ENCODE measurements at places on chromosomes 7 and 10. TPM values are rescaled to one million over a fixed set of nuclear protein-coding genes. Genes with fewer than 3 reads are reported as not detected.

GRCh38 chr7:6419310-6419773 lies 28.4 kb downstream of the DAGLB start:
- no peak for DNase-seq

The SFTPD gene
- total RNA-seq = not detected

- no peak for DNase-seq
Observed at GRCh38 chr7:128454808-128455542, 703 bp upstream of the HILPDA start.

The GNGT1 gene
- not detected for total RNA-seq

The IL6 gene
- total RNA-seq = 3.8 TPM

- no peak for DNase-seq
Observed at GRCh38 chr10:17622061-17622460, 4.9 kb upstream of the HACD1 start.

GRCh38 chr10:122161795-122162194 lies 109.3 kb upstream of the BTBD16 start:
- DNase-seq = no peak

- no peak for DNase-seq
Observed at GRCh38 chr7:22027475-22027874, 81.8 kb upstream of the CDCA7L start.

DNA sequence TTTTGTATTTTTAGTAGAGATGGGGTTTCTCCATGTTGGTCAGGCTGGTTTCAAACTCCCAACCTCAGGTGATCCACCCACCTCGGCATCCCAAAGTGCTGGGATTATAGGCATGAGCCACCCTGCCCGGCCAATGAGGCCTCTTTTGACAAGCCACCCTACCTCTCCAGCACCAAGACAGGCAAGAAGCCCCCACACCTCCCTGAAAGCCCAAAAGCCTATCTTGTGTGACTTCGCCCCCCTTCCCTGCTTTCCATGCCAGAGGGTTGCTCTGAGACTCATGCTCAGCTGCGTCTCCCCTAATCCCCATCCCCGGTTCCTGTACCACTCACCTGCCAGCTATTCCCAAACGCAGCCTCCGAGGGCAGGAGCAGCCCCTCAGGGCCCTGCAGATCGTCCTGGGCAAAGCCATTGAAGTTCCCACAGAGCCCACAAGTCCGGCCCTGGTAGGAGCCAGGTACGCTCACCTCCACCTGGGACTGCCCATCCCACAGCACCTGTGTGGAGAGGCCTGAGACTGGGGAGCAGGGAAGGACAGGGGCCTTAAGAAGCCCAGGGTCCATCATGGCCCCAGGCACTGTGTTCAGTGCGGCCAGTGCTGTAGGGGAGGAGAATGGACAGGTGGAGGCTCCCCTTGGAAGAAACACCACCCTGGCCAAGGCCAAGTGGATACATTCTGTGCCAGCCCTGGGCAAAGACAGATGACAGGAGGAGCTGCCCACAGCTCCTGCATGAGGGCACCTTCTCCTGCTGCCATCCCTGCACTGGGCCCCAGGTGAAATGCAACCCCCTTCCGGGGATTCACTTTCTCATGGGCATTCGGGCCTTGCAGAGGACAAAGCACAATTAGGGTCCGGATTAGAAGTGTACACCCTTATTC lies 15.8 kb downstream of the ATP6V1F start:
- no peak for DNase-seq

DNA sequence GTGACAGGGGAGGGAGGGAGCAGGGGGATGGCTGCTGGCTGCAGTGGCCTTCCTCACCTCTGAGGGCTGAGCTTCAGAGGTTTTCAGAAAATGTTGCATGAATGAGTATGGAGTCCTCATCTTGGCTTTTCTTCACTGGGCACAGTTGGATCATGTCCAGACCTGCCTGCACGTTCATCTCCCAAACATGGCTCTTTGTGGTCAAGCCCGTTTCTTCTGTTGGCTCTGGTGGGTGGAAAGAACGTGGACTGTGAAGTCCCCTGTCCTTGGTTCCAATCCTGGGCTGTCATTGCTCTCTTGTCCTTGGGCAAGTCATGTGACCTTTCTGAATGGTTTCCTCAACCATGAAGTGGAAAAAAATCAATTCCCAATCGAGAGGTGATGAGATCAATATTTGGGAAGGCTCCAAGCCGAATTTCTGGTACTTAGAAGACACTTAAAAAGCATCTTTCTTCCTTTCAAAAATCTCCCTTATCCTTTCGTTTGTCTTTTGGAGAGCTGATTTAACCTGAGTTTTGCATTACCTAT lies 34.5 kb downstream of the TSPAN14 start:
- DNase-seq = no peak

GRCh38 chr7:132435016-132435990 lies 141.0 kb downstream of the PLXNA4 start:
- DNase-seq = peak; percentile 37

GRCh38 chr7:105707381-105707780 lies 126.1 kb upstream of the EFCAB10 start:
- DNase-seq = no peak

DNA sequence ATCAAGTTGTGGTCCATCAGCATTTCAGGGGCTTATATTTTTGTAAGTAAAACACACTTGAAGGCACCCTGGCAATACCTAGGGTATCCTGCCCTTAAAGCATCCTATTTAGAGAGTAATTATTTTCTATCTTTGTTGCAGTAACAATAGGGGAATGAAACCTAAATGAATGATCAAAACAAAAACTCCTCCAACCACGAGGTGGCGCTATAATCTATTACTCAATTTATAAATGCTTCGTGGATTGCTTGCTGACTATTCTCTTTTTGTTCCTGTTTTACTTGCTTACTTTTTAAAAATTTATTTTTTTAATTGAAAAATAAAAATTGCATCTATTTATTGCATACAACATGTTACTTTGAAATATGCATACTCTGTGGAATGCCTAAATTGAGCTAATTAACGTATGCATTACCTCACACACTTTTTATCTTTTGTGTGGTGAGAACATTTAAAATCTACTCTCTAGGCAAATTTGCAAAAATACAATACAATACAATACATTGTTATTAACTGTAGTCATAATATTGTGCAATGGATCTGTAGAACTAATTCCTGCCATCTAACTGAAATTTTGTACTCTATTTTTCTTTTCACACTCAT lies 147.7 kb upstream of the BMPER start:
- peak; percentile 50 for DNase-seq

DNA sequence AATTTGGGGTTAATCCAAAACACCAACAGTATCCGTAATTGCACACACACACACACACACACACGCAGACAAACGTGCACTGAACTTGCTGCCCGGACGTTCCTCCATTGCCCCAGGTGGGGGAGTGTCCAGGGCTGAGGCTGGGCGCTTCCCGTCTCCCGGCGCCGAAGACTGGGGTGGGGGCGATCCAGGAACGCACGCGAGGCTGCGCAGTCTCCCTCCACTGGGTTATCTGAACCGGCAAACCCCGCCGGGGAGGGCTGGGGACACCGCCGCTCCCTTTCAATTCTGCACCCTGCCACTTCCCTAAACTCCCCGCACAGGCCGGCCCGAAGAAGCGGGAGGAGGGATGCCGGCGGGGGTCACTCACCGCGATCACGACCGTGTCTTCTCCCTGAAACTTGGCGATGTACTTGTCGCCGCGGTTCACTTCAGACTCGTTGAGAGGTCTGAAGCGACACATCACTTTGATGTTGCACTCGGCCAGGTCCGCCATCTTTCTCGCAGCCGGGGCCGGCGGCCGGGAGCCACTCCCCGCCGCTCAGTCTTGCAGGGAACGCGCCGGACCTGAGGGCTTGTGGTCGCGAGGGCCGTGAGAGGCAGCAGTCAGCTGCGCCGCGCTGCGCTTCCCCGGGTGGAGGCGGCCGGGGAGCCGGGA lies 618 bp downstream of the KIF5B start:
- DNase-seq = peak; percentile 74

The SYT15 gene
- total RNA-seq = 0.30 TPM

- no peak for DNase-seq
Observed at GRCh38 chr10:24006741-24007140, 202.2 kb upstream of the KIAA1217 start.

The ALOX5 gene
- 0.17 TPM for total RNA-seq

- no peak for DNase-seq
Observed at GRCh38 chr7:42453931-42454361, 216.9 kb upstream of the GLI3 start.
